NCI-H1694 treated with DMSO at 0.1 percent for 48 hours (cell line): ENCODE measurements at places on chromosomes 2 and 18.

DNA sequence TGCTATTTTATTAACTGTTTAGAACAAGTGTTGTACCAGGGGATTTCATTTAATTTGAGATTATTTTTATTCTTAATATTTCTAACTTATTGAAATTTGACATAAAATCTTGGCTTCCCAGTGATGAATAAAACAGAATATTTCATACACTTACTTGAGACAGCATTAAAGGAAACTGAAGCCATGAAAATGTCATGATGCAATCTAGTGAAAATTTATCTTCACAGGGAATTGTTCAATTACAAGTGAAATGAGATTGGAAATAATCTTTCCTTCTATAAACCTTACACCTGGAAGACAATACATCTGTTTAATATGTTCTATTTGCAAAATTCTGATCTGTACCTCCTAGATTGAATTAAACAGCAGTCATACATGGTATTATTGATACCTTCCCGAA, 511.0 kb upstream of the CDH7 start:
- DNase-seq: no peak

GRCh38 chr2:188853307-188853706, 120.9 kb upstream of the COL3A1 start:
- no peak for DNase-seq

DNA sequence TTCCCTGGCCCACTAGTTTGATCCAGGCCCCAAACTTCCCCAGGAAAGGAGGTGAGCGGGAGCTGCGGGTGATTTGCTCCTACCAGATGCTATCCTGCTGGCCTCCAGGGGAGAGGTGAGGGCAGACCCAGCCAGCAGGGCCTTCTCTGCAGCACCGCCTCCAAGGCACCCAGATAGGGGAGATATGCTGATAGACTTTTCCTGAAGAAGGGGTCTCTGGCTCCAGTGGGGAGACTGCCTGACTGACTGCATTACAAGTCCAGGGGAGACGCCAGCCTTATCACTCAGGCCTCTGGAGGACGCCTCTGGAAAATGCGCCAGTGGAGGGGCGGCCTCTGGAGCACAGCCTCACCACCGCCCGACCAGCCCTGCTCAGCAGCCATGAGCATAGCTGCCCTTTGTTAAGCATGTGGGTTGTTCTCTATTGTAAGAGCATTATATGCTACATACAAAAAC, 60.6 kb upstream of the SMAD7 start:
- DNase-seq: no peak

- DNase-seq: peak; percentile 81
Observed at GRCh38 chr2:122145856-122146255, 390.4 kb downstream of the TSN start.

DNA sequence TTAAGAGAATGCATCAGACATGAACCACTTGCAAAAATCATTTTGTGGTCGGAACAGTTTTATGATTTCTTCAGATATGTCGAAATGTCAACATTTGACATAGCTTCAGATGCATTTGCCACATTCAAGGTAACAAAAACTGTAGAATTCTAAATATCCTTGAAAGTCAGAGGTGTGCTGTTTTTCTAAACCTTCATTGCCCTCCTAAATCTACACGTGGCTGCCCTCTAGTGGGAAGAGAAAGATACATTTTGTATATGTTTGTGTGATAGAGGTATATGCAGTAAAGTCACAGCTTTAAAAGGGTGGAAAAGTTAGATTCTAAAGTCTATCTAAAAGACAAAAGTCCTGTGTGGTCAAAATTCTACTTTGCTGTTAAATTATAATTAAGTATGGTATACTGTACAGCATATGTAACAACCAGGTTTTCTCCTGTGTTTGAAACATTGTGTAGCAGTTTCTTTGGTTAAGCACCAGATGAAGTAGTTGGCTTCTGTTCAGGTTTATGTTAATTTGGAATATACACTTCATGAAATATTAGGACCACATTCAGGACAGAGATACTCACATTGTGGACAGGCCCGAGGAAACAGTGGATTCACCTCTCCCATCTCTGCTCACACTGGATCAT, 65.9 kb upstream of the ITM2C start:
- DNase-seq: peak; percentile 27

- no peak for DNase-seq
Observed at GRCh38 chr2:46064396-46064795, 232.8 kb upstream of the EPAS1 start.

DNA sequence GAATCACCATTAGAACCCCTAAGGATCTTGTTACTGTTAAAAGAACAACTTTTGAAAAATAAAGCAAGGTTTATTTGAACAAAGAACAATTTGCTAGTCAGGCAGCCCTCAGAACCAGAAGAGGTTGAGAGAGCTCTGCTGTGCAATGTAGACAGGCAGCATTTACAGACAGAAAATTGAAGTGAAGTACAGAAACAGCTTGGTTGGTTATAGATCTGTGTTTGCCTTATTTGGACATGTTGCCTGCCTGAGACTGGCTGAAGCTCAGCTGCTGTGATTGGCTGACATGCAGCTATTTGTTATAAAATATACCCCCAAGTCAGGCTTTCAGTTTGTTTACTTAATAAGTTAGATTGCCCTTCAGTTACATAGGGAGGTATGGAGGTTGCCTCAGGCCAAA, 12.5 kb downstream of the MSTN start:
- DNase-seq: no peak

DNA sequence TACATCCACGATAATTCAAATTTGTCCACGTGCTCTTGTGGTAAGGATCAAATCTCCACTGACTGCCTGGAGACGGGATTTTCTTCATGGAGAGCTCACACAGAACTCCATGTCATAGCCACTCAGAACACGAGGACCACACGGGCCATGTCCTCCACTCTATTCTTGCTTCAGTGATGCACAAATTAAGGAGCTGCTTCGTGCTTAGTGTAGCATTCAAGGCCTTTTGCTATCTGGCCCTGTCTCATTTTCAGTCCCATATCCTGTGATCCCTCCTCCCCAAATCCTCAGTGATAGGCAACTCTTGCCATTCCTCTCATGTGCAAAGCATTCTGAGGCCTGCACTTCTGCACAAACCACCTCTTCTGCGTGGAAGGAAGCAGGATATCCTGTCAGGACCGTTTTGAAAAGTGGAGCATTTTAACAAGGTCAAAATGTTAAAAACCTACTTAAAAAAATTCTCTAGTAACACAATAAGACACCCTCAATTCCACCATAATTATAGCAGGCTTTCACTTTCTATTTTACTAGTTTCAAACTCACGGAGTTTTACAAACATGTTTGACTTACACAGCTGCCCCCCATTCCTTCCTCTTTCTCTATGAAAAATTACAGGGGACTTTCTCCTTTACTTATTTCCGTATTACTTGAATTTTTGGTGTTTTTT, 35.2 kb downstream of the ST3GAL5 start:
- no peak for DNase-seq

- no peak for DNase-seq
Observed at GRCh38 chr18:26336572-26336971, 110.3 kb downstream of the TAF4B start.

DNA sequence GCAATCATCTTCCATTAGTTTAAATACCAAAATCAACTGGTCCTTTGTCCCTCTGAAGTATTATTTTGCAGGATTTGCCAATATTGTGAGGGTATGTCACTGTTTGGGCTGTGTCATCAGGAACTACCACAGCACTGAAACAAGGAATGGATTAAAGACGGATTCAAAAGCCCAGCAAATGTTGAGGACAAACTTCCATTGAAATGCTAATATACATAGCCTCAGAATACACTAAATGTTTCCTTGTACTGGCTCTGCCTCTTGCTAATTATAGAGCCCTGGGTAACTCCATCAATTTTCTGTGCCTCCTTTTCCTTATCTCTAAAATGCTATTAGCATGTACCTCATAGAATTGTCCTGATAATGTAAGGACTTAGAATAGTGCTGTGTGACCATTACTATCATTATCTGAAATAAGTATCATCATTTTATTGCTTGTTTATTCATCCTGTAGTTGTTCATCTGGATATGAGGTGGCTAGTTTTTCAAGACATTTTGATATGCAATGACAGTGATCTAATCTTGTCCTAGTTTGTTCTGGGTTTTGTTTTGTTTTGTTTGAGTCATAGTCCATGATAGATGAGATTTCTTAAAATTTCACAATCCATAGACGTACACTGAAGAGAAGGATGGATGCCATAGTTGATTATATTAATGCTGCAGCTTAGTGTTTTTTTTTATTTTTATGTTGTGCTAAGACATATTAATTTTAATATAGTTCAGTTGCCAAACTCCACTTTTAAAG, 333.4 kb upstream of the KCNH7 start:
- no peak for DNase-seq

GRCh38 chr18:12862874-12863482, 21.1 kb downstream of the PTPN2 start:
- no peak for DNase-seq

DNA sequence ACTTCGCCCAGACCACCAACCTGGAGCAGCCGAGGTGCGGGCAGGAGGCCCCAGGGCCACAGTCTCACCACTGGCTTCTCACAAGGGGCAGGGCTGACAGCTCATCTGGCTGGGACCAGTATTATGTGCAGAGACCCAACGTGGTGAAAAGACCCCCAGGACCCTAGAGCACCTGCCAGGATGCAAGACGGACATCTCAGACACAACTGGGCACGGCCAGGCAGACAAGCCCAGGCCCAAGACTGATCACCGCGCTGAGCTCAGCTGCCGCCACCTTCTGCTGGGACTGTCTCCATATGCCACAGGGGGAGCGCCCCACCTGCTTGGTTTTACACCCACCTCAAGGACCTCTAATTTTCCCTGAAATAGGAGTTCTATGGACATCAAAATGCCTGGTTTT, 23.2 kb downstream of the HDAC4 start:
- no peak for DNase-seq

- no peak for DNase-seq
Observed at GRCh38 chr2:2123238-2123637, 207.8 kb downstream of the MYT1L start.

GRCh38 chr2:159123786-159124185, 155.3 kb downstream of the TANC1 start:
- DNase-seq: no peak

DNA sequence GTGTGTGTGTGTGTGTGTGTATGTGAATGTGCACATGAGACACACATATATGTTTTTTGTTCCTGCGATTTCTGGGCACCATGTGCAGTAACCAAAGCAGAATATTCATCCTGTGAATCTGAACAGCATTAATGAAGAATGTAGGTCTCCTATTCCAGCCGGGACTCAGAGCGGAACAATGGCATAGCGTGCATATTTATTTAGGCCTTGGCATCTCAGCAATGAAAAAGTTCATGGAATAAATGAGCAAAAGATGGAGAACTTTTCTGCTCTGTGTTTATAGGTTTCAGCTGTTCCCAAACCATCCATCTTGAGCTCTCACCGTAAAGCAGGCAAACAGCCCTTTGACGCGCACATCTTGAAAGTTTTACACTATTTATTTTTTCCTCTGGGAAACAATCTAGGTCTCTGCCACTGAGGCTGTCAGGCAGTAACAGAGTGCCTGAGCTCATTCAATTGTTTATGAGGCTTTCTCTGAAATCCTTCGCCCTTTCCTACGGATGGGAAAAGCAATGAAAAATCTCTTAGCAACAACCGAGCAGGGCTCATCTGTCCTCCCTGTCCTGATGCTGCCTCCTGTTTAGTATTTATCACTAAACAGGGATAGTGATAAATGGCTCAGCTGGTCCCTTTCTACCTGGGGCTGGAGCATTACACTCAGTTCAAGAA, 146.2 kb upstream of the MSH6 start:
- no peak for DNase-seq

- no peak for DNase-seq
Observed at GRCh38 chr2:224685121-224685520, 31.0 kb downstream of the CCDC195 start.

GRCh38 chr18:3966246-3966641, 488.9 kb downstream of the DLGAP1 start:
- DNase-seq: no peak
